ENCODE measurements at places on chromosomes 1 and 21. TPM values are rescaled to one million over a fixed set of nuclear protein-coding genes. Genes with fewer than 3 reads are reported as not detected.

PLPP3 gene
- total RNA-seq: 56.8 TPM

IQCC gene
- 0.93 TPM for total RNA-seq

SAMSN1 gene
- not detected for total RNA-seq

COL18A1 gene
- 16.4 TPM for total RNA-seq

SH3GLB1 gene
- total RNA-seq: 78.6 TPM

NBPF3 gene
- total RNA-seq: 2.1 TPM

TP73 gene
- total RNA-seq: not detected

DARS2 gene
- total RNA-seq: 8.9 TPM

OR2L5 gene
- not detected for total RNA-seq

PRR9 gene
- total RNA-seq: not detected

GSTM5 gene
- total RNA-seq: 0.39 TPM

OLIG1 gene
- total RNA-seq: not detected

CD2 gene
- not detected for total RNA-seq

DNA sequence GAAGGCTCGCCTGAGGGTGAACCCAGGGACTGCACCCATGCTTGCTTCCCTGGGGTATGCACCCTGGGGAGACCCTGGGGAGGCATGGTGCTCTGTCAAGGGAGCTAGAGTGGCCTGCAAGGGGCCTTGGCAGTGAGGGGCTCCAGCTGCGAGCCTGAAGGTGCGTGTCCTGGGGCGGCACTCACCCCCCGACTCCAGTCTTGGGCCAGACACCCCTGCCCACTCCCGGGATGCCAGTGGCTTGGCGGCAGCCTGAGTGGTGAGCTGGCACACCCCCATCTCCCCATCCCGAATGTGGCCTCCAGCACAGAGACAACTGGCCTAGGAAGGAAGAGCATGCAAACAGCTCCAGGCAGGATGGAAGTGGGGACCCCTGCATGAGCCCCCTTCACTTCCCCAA, 2.6 kb downstream of the SUMO3 start:
- DNase-seq: no peak

DNA sequence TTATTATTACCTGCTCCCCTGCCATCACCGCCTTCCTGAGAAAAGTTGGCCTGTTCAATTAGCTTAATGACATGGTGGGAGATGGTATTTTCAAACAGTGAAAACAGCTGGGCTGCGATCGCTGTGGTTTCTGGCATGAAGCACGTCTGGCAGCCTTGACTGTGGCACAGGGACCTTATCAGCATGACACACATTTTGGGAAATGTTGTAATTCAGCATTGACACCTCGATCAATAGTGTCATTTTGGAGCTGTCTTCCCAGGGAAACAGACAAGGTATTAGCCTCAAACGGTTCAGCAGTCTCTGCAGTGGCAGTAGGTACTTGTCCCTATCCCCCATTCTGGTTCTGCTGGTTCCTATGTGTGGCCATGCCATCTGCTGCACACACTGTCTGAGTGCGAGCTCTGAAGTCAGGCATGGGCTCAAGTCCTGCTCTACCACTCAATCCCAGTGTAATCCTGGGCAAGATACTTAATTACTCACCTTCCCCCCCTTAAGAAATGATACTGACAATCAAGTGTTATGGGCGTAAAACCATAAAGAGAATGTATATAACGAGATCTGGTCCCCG, 154.5 kb upstream of the KCND3 start:
- DNase-seq: no peak

GRCh38 chr1:70265946-70266345, 44.8 kb downstream of the SRSF11 start:
- no peak for DNase-seq

- no peak for DNase-seq
These were observed 42.4 kb downstream of the DHCR24 start for GRCh38 chr1:54844564-54844963.

- no peak for DNase-seq
These were observed 1.8 kb downstream of the SLC45A3 start for GRCh38 chr1:205678286-205679111.

DNA sequence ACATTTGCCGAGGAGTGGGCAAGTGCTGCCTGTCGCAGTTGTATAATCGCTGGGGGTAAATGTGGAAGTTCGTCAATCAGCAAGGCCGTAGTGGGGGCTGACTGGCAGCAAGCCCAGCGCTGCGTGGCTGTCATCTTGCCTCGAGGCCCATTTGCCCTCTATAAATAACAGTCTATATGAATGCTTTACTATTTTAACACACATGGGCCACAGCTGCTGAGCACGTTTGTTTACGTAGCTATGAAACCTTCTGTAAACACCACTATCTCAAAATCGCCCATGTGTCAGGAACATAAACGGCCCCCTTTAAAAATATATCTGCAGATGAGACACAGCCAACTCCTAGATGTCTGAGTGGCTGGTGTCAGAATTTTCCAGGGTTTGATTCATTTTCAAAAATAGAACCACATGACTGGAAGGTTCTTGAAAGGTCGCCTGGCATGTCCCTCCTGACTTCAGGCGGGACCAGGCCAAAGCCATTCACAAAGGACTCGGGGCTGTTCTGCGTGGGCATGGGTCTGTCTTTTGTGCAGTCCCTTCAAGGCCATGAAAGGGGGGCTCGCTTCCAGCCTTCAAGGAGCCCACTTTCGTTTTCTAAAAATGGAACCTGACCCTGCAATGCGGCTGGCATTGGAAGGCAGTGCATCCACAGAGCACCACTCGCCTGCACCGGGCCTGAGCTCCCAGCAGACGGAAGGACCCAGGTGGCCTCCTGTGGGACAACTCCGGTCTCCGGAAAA, 205.5 kb downstream of the KCNJ6 start:
- DNase-seq: peak; percentile 19

DNA sequence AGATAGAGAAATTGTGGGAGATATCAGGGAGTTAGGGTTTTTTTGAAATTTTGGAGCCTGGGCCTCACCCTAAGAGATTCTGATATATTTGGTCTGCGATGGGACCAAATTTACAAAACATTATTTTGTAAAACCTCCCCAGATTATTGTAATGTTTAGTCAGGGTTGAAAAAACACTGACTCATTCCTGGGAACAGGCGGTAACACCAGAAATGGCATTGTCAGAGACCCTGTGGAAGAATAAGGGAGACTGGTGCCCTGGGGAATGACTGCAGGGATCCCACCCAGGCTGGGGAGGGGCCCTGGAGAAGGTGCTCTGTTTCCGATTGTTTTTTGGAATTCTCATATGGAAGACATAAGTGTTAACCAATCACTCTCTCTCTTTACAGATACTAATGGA, 13.1 kb upstream of the STRIP1 start:
- no peak for DNase-seq

GRCh38 chr1:116259663-116260062, 113.4 kb upstream of the ATP1A1 start:
- no peak for DNase-seq

DNA sequence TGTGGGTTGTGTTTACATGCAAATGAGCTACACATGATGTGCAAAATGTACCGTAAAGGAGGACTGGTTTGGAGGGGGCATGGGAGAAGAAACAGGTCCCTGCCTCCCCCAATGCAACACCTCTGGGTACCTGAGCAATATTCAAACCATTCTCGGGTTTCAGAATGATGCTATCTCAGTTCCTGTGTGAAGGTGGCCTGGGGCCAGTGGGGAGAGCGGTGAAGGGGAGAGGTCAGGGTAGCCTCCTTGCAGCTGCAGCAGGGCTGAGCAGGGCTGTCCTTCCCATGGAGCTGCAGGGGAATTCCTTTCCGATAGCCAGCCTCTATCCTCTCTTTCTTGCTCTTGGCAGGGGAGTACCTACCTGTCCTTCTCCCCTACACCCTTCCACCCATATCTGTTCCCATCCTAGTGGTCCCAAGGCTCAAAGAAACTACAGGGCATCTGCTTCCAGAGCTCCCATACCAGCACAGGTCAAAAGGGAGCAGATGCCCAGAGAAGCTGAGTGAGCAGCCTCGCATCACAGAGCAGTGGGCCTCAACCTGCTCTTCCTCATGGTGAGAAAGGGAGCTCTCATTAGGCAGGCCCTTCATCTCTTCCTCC, 11.9 kb downstream of the MEF2D start:
- DNase-seq: no peak

DNA sequence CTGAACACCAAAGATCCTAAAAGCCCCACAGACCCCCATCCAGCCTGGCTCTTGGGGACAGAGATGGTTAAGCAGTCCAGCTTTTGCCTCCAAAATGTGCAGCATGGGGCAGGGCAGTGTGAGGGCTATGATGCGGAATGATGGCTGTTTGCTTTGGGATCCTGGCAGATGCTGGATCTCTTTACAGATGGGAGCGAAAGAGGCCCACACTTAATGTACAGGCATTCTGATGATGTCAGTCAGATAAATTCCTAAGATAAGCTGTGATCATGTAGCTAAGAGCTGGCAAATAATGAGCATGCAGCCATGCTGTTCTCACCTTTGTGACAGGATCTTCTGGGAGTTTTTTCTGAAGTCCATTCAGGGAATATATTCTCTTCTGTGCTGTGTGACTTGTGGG, 17.6 kb upstream of the KCNQ4 start:
- DNase-seq: no peak

DNA sequence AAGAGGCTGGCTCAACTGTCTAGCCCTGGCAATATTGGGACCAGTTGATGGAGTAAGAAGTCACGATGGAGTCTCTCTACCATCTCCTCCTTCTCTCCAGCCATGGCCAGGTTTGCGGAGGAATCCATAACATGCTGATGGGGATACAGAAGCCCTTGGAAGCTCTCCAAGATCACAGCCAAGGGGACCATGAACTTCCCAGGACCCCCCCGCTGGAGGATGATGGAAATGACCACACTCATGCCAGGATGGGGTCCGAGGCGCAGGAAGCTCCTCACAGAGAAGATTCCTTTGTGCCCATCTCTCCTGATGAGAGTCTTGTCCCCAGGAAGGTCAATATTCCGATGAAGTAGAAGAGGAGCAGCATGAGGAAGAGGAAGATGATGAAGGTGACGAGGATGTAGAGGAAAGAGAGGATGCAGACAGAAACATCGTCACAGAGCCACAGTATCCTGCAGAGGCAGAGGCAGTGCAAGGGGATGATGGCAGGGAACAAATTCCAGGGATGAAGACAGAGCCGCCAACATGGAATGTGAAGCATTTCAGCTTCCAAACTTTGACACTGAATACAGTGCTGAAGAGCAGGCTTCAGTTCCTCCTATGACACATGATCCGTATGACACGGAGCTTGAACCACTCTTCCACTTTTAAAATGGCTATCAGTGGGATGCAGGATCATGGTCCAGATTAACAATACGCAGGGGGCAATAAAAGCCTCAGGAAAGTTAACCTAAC, 57.9 kb upstream of the EDN2 start:
- DNase-seq: no peak

GRCh38 chr1:213962508-213962907, 25.3 kb upstream of the PROX1 start:
- no peak for DNase-seq

- peak; percentile 71 for DNase-seq
These were observed 111.1 kb downstream of the TLR5 start for GRCh38 chr1:223031733-223032601.

GRCh38 chr21:15011967-15012366, 52.8 kb downstream of the NRIP1 start:
- DNase-seq: no peak

- DNase-seq: no peak
These were observed 61.0 kb downstream of the DNTTIP2 start for GRCh38 chr1:93817819-93818569.

- DNase-seq: no peak
These were observed 38.6 kb upstream of the GPR88 start for GRCh38 chr1:100499194-100499811.

- no peak for DNase-seq
These were observed 655 bp upstream of the KIRREL1 start for GRCh38 chr1:157992833-157993146.

GRCh38 chr1:36099681-36100341, 11.1 kb downstream of the ADPRS start:
- peak; percentile 25 for DNase-seq

DNA sequence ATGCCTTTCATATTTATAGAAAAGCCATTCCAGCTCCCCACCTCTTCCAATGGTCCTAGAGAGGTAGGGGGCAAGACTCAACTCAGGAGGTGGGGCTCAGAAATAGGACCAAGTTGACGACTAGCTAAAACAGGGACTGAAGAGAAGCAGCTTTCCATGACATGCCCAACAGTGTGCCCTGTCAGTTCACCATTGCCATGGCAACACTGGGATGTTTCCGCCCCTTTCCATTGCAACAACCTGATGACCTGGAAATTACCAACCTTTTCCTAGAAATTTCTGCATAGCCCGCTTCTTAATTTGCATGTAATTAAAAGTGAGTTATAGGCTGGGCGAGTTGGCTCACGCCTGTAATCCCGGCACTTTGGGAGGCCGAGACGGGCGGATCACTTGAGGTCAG, 22.4 kb upstream of the INTS3 start:
- DNase-seq: no peak

GRCh38 chr1:172394141-172394751, 26.2 kb upstream of the C1orf105 start:
- no peak for DNase-seq

GRCh38 chr1:109508873-109509175, 703 bp downstream of the AMIGO1 start:
- no peak for DNase-seq

GRCh38 chr1:201724766-201725118, 104.2 kb upstream of the IPO9 start:
- DNase-seq: no peak

- no peak for DNase-seq
These were observed 8.3 kb upstream of the PPM1J start for GRCh38 chr1:112723511-112723839.

DNA sequence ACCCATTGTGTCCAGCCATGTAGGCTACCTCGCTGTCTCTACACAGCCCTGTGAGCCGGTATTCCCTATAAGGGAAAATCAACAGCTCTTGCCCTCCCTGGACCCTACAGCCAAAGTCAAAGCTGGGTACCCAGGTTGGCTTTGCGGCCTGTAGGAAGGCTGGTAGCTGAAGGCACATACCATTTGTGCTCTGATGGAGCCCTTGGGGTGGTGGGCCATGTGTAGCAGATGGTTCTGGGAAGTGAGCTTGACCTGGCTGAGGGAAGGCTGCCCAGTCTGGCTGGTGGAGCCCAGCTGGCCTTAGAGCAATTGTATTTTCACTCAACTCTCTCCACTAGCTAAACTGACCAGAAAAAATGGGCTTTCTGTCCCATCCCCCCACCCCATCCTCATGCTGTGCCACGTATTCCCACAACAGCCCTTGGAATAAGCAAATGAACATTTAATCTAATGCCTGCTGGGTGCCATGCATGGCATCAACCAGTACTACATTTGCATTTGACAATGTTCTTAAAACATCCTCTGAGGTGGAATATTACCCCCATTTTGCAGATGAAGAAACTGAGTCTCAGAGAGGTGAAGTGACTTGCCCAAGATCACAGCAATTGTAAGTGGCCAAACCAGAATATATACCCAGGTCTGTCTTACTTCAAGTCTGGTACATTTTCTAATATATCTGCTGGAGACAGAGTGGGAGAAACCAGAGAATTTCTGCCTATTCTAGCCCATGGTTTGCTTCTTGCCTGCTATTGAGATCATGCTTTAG, 56.8 kb downstream of the NDUFS5 start:
- no peak for DNase-seq

All from gastrocnemius medialis (tissue), 4 donors.